Heart left ventricle (tissue), 16 donors: ENCODE measurements at places on chromosomes 5 and 9.

- H3K36me3 ChIP-seq = no peaks in the 10 kb centered on the region
- peak; percentile 42 for DNase-seq
- no peak overlapping the region for H3K27ac ChIP-seq
These were observed 52.4 kb downstream of the DMRT1 start for GRCh38 chr9:893843-894420.

DNA sequence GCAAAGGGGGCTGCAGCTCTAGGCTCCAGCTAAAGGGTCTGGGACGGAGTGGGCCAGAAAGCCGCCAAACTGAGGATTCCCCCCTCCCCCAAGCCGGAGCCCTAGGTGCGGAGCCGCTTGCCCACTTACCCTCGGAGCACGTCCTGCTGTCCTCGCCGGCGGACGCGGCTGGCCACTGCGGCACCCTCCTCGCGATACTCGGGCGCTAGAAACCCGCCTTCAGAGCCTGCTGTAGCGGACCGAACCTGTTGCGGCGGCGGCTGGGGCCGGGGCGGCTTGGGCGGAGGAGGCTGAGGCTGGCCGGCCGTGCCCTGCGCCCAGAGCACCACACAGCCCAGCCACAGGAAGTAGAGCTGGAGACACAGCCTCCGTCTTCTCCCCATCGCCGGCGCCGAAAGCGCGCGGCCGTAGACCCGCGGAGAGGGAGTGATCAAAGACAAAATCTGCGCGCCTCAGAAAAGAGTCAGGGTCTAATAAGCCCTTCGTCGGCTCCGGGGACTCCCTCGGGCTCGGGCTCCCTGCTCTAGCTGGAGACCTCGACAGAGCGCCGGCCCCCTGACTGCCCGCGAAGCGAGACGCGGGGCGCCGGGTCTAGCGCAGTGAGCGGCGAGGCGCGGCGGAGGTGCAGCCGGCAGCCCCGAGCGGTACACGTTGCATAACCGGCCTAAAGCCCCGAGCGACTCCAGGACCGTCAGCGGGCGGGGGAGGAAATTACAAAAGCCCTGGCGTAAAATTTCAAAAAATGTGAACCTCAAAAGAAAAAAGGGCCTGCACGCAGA, 635 bp downstream of the FBN2 start:
- peak; percentile 31 for DNase-seq
- H3K27me3 ChIP-seq = peaks cover 27% of the 10 kb centered on the region
- H3K36me3 ChIP-seq = no peaks in the 10 kb centered on the region
- peak overlapping the region; percentile 68 for H3K4me3 ChIP-seq

GRCh38 chr5:111976705-111977435, 219.9 kb upstream of the NREP start:
- H3K27ac ChIP-seq = no peak overlapping the region
- no peaks in the 10 kb centered on the region for H3K36me3 ChIP-seq
- H3K4me1 ChIP-seq = no peaks in the 10 kb centered on the region
- DNase-seq = no peak
- H3K4me3 ChIP-seq = no peak overlapping the region

DNA sequence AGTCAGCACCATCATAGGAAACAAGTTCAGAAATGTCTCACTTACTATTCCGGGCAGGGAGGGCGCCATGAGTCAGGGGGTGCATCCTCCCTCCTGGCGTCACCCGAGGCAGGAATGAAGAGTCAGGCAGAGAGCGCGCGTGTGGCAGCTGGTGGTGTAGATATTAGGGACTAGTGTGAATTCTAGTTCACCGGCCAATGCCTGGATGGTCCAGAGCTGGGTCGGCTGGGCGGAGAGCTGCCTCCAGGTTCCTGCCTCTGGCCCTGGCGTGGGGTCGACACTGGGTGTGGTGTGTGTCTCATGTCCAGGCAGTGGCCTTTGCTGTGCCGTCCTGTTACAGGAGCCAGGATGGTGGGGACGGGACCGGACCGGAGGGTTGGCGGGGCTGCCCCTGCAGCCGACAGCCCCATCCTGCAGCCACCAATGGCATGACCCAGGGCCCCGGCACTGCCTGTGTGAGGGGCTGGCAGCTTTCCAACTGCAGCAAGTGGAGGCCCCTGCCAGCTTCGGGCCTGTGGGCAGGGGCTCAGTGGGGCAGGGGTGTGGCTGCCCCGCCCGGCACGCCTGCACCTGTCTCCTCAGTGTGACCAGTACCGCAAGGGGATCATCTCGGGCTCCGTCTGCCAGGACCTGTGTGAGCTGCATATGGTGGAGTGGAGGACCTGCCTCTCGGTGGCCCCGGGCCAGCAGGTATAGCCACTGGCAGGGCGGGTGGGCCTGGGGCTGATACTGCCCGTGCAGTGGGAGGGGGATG, 9.1 kb downstream of the DIPK1B start:
- H3K27me3 ChIP-seq = no peaks in the 10 kb centered on the region
- peaks cover 45% of the 10 kb centered on the region for H3K36me3 ChIP-seq
- DNase-seq = peak; percentile 24
- peak overlapping the region; percentile 6 for H3K4me3 ChIP-seq
- peaks cover 68% of the 10 kb centered on the region for H3K4me1 ChIP-seq

DNA sequence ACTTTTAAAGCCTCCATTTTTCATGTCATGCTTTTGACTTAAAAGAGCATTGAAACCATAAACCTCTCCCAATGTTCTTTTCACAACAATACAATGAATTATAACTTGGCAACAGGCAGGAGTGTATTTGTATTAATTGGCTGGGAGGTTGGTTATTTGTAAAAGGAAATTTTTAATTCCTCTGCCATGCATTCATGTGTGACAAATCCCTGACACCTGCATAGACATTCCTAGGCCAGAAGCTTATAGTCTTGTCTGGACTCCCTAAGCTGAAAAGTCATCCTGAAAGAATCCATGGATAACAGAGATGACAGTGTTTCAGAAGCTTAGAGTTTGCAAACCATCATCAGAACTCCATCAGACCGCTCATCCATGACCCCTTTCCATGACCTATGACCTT, 76.3 kb upstream of the PTGER4 start:
- no peaks in the 10 kb centered on the region for H3K36me3 ChIP-seq
- peaks cover 8% of the 10 kb centered on the region for H3K4me1 ChIP-seq
- no peaks in the 10 kb centered on the region for H3K27me3 ChIP-seq
- H3K4me3 ChIP-seq = no peak overlapping the region
- H3K27ac ChIP-seq = no peak overlapping the region
- DNase-seq = no peak
